ENCODE measurements at places on chromosomes 3 and 15.

DNA sequence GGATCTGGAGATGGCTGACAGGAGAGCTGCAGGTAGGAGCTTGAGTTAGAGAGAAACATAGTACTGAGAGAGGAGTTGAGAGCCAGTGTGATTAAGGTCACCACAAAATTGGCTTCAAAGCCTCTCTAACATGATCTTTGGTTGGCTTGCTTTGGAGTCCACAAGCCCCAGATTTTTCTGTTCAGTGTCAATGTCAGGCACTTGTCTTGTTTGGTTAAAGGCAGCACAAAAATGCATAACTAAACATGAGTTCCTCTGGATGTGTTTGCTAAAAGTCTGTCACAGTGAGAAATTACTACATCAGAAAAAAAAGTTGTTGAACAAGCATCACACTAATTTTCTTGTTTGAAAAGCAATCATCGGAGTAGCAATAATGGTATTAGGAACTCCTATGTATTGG lies 440.5 kb downstream of the NTRK3 start:
- DNase-seq = no peak

GRCh38 chr3:127325629-127325961 lies 37.7 kb upstream of the PRR20G start:
- no peak for DNase-seq

GRCh38 chr15:64466408-64467141 lies 6.2 kb downstream of the ZNF609 start:
- DNase-seq = no peak

DNA sequence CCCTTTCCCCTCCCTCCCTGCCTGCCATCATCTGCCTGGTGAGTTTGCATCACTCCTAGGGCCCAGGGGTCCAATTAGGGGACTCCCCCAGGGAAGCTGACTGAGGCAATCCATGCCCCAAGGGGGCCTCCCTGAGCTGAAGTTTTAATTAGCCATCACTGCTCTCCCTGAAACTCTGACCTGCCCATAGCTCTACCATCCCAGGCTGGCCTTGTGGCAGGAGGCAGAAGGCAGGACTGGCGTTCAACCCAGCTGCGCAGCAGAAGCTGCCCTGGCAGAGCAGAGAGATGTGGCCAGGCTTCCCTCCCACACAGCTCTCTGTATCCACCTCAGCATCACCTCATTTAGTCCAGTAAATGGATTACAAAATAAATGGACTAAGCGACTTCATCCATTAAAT lies 7.7 kb upstream of the C15orf39 start:
- no peak for DNase-seq

DNA sequence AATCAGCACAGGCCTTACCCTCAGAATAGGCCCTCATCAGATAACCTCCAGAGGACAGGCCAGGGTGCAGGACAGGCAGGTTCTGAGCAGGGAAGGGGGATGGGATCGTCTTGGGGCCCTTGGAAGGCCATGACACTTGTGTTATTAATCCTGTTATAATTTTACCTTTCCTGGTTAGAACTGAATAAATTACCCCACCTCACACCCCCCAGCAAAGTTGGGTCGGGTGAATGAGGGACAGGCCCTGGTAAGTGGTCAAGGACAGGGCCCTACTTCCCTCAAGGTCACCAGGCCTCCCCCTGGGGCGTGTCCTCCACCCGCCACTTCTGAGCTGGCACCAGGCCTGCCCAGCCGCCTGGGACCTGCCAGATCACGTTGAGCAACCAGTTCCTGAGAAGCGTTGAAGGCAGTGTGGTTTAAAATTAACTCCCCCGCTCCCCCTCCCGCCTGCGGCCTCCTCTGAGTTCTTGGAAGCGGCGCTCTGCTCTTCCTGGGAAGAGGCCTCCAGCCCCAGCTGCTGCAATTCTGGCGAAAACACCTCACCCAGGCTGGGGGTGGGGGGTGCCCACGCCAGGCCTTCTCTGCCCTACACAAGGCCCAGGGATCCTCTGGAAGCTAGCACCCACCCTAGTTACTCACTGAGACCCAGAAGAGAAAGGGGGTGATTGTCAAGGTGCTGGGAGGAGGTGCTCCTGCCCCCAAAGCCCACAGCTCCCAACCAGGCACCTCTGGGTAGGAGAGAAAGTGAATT lies 10.6 kb downstream of the CISH start:
- peak; percentile 59 for DNase-seq

DNA sequence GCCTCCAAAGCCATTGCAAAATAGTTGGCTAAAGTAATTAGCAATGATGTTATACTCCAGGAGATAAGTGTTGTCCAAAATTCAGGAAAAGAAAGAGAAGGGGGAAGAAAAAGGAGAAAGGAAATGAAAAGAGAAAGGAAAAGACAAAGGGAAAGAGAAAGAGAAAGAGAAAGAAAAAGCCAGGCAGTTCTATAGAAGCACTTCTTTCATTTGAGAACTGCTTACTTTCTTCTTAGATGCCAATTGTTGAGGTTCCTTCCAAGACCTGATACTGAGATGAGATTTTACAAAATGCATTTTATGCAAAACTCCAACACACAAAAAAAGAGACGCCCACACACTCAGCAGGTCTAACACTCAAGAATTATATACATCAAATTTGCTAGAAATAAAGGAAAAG lies 298.4 kb downstream of the KCNH8 start:
- no peak for DNase-seq

GRCh38 chr3:38487323-38487722 lies 8.8 kb upstream of the EXOG start:
- DNase-seq = no peak

GRCh38 chr3:59908280-59908679 lies 858.5 kb upstream of the CFAP20DC start:
- DNase-seq = no peak

- no peak for DNase-seq
These were observed 157.6 kb downstream of the KLF13 start for GRCh38 chr15:31483986-31484951.

- no peak for DNase-seq
These were observed 440.2 kb downstream of the LPP start for GRCh38 chr3:188594139-188594538.

DNA sequence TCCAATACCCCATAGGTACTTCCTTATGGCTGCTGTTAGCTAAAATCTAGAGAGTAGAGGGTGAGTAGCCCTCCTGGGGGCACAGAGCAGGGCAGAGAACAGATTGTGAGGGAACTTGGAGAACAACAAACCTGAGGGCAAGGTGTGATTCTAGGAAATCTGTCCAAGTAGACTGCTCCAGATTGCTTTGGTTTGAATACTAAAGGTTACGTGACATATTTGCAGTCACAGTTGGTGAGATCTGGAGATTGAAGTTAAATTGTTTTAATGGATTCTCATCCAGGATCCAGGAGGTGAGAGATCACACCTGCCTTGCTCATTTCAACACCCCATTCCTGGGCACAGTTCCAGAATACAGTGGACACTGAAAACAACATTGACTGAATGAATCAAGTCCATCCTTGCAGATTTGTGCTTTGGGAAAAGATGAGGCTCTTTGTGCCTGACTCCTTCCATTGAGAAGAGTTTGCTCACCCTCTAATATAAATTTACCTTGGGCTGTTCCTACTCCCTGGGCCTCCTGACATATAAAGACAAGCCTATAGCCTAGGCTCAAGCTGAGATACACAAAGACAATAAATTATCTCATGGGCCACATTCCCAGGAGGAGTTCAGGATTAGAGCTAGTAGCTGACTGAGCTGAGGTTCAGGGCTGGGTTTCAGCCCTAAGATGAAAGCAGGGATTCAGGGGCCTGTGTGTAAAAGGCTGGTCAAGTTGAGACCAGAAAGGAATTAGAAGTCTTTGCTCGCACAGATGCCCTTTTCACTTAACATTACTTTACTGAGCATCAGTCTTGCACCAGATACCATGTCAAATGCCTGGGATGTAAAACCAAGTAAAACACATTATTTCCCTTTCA lies 400.9 kb upstream of the MCTP2 start:
- DNase-seq = no peak
